Left ventricle myocardium superior (tissue), 1 donor: ENCODE measurements at places on chromosomes 13 and 19.

GRCh38 chr13:110407021-110407420 lies 99.9 kb downstream of the COL4A2 start:
- DNase-seq: no peak

DNA sequence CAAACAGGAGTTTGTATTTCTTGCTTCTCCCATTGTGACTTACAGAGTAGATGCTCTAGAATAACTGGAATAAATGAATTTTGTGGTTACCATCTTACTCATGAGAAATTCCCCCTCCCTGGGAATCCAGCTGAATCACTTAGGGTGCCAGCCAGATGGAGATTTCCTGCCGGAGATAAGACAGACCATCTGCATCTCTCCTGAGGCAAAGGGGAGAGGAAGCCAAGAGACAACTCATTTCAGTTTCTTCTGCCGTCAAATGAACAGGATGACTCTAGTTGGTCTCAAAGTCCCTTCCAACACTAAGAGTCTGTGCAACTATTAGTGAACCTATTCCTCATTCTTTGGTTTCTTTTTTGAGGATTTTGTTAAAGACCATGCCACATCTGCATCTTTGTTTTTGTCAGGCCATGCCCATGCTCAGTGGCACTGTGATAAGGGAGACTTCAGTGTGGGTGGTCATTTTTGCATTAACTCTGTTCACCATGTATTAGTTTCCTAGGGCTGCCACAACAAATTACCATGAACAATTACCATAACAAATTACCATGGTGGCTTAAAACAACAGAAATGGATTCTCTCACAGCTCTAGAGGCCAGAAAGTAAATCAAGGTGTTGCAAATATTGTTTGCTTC lies 112.8 kb downstream of the NDFIP2 start:
- DNase-seq: no peak

GRCh38 chr19:41174297-41174928 lies 18.6 kb upstream of the CYP2S1 start:
- no peak for DNase-seq

GRCh38 chr13:26310470-26310869 lies 56.5 kb downstream of the CDK8 start:
- no peak for DNase-seq

DNA sequence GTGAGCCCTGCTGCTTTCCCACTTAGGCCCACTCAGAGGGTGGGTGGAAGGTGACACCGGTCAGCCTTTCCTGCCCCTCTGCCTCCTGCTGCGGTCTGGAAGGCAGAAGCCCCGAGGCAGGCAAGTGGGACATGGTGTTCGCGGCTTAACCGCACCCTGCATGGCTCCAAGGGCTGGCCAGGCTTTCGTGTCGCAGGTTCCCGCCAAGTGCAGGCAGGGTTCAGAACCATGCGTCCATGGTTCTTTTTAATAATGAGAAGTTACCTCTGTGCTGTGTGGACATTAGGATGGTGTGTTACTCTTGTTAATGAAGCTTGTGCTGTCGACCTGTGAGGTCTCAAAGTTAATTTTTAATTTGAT lies 986 bp downstream of the DGKH start:
- DNase-seq: no peak

DNA sequence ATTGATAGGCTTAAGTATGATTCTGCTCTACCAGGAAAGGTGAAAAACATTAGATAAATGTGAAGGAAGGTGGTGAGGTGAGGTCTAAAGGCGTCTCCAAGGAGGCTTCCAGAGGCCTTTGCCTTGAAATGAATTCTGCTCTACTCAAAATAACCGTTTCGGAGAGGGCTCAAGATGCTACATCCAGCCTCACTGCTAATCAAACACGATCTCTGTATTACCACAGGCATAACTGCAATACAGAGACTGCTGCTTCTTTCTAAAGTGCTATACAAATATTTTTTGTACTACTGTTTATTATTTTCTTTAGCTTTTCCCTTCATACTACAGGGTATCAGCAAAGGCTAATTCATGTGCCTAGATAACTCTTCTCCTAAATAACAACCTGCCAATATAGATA lies 16.8 kb downstream of the MBNL2 start:
- no peak for DNase-seq

GRCh38 chr13:77530875-77531274 lies 4.6 kb upstream of the SCEL start:
- DNase-seq: no peak

GRCh38 chr19:54418030-54418929 lies 3.0 kb downstream of the TTYH1 start:
- DNase-seq: no peak

DNA sequence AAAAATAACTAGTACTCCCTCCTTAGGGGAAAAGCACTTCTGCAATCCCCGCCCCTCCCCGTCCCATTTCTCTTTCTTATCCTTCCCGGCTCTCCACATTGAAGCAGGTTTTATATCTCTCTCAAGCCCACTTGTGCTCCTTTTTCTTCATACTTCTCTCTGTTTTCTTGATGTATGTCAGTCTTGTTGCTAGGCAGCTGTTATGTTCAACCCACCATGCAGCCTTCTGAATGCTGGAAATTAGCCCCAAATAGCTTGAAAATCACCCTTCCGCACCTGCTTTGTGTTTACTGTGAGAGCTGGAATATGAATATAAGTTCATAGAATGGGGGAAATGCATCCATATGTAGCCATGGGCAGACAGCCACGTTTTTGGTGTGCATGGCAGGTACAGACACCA lies 461.4 kb downstream of the MYO16 start:
- DNase-seq: no peak

GRCh38 chr13:29436291-29436690 lies 159.2 kb downstream of the SLC7A1 start:
- no peak for DNase-seq

- no peak for DNase-seq
These were observed 20.8 kb upstream of the AMER2 start for GRCh38 chr13:25192936-25193335.

- peak; percentile 54 for DNase-seq
These were observed 5.2 kb upstream of the BCAT2 start for GRCh38 chr19:48815870-48816501.

- no peak for DNase-seq
These were observed 27.3 kb downstream of the CARM1 start for GRCh38 chr19:10898633-10899032.

DNA sequence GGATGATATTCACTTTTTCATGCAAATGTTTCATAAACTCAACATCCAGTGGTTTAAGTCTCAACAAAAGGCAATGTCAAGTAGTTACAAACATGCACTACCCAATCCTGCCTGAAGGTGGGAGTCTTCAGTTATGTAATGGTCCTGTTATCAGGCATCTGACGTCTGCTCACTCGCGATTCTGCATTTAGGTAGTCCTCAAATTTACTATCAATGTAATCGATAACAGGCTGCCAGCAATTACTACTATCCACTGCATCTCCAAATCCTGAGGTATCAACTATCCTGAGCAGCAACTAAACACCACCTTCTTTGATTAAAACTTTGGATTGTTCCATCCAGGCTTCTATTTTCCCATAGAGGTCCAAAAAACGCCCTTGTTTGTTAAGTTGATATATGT lies 51.2 kb downstream of the NLRP12 start:
- no peak for DNase-seq

DNA sequence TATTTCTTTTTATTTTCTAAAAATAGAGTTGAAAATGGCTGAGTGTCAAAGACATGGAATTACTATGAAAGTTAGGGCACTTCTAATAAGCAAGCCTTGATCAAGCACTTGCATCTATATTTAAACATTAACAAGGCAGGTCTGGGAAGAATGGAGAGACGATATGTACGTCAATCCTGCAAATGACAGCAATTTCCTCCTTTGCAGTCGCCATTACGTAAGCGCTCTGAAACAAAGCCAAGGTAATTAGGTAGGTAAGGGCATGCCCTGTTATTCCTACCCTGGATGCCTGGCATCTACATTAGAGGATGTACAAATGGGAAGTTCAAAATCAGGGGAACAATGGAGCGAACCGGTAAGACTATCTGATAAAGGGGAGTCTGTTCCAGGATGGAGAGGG lies 664.0 kb upstream of the ARGLU1 start:
- no peak for DNase-seq

DNA sequence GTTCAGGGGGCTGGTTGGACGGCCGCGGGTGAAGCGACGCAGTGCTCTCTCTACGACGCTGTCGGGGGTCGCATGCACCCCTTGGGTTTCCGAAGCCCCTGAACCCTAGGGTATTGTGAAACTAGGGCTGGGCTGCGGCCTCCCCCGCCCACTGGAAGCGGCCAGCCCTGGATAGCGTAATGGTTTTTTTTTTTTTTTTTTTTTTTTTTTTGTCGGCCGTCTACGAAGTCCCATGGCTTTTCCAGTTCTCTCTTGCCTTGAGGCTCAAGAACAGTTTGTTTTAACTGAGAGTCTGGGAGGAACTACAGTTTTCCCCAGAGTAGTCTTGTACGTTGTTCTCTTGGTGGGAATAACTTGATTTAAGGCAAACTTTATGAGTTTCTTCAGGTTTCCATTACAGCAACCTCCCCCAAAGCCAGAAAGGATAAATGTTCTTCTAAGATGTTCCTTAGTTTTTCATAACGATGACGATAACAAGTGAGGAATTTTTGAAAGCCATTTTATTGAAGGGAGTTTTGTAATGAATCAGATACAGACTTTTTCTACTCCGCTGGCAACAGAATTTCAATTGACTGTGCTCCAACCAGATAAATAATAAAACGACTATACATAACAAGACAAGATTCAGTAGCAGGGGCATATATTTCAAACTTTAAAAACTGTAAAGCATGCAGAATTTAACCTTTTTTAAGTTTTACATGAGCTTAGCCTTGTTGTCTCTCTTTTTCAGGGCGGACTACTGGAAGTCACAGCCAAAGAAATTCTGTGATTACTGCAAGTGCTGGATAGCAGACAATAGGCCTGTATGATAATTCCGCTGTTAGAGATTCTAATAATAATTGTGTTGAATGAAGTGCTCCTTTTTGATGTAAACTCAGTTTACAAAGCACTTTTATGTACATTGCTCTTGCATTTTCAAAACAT lies 867 bp downstream of the WBP4 start:
- no peak for DNase-seq

- DNase-seq: no peak
These were observed 98.4 kb downstream of the ENOX1 start for GRCh38 chr13:43688227-43688907.

- peak; percentile 84 for DNase-seq
These were observed 9.3 kb downstream of the RPS9 start for GRCh38 chr19:54209811-54210494.
